ENCODE measurements at places on chromosomes 5 and 9. TPM values are rescaled to one million over a fixed set of nuclear protein-coding genes. Genes with fewer than 3 reads are reported as not detected.

DNA sequence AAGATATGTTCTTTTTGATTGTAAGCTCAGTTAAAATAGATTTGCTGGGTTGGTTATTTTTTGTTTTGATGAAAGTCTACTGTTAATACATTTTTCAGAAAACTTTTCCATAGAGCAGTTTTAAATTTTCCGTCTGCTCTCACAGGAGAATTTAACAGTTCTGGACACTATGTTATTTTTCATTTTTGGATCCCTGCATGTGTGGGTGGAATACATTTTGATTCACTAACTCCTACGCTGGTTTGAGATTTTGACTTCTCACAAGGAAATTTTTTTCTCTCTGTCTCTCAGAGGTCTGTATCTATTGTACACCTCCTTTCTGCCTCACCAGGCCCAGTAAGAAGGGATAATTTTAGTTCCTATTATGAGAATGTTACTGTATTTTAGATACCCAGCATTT is 502.4 kb downstream of the CDH10 start:
- no peak for DNase-seq
- no peaks in the 10 kb centered on the region for H3K36me3 ChIP-seq
- H3K4me3 ChIP-seq = no peak overlapping the region
- no peaks in the 10 kb centered on the region for H3K4me1 ChIP-seq

UGCG gene
- total RNA-seq = 29.5 TPM

- H3K4me3 ChIP-seq = no peak overlapping the region
- DNase-seq = no peak
- no peaks in the 10 kb centered on the region for H3K4me1 ChIP-seq
- no peaks in the 10 kb centered on the region for H3K27me3 ChIP-seq
- no peak overlapping the region for H3K27ac ChIP-seq
These were observed 37.0 kb downstream of the MAMDC2 start for GRCh38 chr9:70080481-70081119.

- H3K27me3 ChIP-seq = no peaks in the 10 kb centered on the region
- no peak overlapping the region for H3K4me3 ChIP-seq
- no peaks in the 10 kb centered on the region for H3K4me1 ChIP-seq
- H3K36me3 ChIP-seq = no peaks in the 10 kb centered on the region
These were observed 369.6 kb downstream of the CYLC2 start for GRCh38 chr9:103364753-103365152.

GRCh38 chr5:150021491-150022157 is 21.1 kb downstream of the HMGXB3 start:
- H3K27me3 ChIP-seq = no peaks in the 10 kb centered on the region
- H3K4me1 ChIP-seq = peaks cover 19% of the 10 kb centered on the region
- no peak for DNase-seq
- H3K36me3 ChIP-seq = peaks cover 99% of the 10 kb centered on the region
- no peak overlapping the region for H3K4me3 ChIP-seq

- H3K27me3 ChIP-seq = no peaks in the 10 kb centered on the region
- DNase-seq = no peak
- H3K27ac ChIP-seq = no peak overlapping the region
- H3K4me3 ChIP-seq = no peak overlapping the region
- H3K4me1 ChIP-seq = no peaks in the 10 kb centered on the region
These were observed 72.8 kb downstream of the PTTG1 start for GRCh38 chr5:160494451-160494850.

GALNT12 gene
- total RNA-seq = 38.1 TPM

CARD19 gene
- 18.6 TPM for total RNA-seq
